ENCODE measurements at places on chromosomes 12 and 14.

- DNase-seq = no peak
Measured at GRCh38 chr12:53776872-53777271, 25.1 kb upstream of the CISTR start.

- DNase-seq = no peak
Measured at GRCh38 chr12:108193917-108194316, 64.8 kb downstream of the WSCD2 start.

GRCh38 chr14:89089330-89089729 lies 264.9 kb downstream of the TTC8 start:
- DNase-seq = no peak

GRCh38 chr12:109930028-109930800 lies 30.1 kb downstream of the TCHP start:
- DNase-seq = no peak

GRCh38 chr14:42884100-42884499 lies 1277.4 kb downstream of the LRFN5 start:
- peak; percentile 53 for DNase-seq

GRCh38 chr14:59274991-59275391 lies 86.5 kb downstream of the DAAM1 start:
- no peak for DNase-seq

DNA sequence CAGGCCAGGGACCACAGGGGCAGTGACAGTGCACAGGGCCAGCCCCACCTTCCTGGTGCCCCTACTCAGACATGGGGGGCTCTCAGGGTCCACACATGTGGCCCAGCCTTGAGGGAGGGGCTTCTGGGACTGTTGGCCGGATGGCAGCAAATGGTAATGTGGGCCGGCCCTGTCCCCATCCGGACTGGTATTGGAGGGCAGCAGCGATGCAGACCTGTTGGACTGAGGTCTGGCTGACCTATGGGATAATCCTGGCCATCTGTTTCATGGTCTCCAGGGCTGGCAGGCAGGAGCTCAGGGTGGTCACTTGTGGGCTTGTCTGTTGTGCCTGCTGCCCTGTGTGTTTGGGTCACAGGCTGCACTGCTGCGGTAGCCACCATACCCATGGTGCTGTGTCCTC lies 387.5 kb downstream of the TMEM121 start:
- no peak for DNase-seq

- DNase-seq = no peak
Measured at GRCh38 chr12:123531091-123531490, 2.4 kb downstream of the RILPL1 start.

DNA sequence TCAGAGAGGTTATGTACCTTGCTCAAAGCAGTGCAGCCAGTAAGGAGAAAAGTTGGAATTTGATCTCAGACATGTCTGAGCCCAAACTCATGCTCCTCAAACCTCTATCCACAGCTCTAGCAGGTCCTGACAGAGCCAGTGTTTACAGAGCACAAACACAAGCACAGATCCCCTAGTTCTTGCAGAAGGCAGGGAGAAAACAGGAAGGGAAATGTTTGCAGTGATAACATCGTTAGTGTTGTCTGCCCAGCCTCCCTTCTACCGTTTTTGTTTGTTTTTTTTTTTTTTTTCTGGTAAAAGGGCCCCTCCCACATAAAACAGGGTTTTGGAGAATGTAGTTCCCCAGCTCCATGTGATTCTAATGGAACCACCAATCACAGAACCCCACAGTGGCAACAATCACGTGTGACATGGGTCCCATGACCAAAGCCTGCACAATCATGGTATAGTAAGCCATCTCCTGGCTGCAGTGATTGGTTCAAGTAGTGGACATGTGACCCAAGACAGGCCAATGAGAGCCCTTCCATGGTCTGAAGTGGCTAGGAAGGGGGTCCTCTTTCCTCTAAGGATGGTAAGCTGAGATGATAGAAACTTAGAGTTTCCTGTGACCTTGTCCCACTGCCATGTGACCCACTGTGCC lies 513.4 kb downstream of the MED13L start:
- peak; percentile 88 for DNase-seq

DNA sequence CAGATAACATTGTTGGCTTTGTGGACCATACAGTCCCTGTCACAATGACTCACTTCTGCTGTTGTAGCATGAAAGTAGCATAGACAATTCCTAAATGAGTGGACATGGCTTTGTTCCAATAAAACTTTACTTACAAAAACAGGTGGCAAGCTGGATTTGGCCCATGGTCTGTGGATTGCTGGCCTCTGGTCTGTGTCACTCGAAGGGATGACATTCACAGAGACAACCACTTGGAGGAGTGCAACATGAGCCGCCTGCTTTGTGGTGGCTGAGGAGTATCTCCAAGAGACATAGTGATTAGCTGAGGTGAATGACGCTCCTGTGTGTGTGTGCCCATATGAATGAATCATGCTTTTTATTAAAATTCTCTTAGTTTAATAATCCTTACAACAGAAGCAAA lies 81.3 kb upstream of the NRXN3 start:
- DNase-seq = no peak

DNA sequence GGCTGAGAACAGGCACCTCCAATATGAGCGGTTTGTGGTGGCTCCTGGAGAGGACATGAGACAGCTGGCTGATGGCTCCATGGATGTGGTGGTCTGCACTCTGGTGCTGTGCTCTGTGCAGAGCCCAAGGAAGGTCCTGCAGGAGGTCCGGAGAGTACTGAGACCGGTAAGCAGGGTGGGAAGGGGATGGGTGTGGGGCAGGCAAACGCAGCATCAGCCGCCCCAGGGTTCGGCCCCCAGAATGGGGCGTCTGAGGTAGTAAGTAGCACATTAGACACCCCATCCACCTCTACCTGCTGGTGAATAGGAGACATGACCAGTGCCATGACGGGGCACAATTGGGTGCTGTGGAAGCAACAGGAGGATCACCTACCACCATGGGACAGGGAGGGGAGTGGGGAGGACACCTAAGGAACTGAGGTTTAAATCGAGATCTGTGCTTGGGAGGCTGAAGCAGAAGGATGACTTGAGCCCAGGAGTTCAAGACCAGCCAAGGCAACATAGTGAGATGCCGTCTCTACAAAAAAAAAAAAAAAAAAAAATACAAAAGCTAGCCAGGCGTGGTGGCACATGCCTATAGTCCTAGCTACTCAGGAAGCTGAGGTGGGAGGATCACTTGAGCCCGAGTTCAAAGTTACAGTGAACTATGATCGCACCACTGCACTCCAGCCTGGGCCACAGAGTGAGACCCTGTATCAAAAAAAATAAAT lies 25.5 kb downstream of the ITGA7 start:
- DNase-seq = no peak

DNA sequence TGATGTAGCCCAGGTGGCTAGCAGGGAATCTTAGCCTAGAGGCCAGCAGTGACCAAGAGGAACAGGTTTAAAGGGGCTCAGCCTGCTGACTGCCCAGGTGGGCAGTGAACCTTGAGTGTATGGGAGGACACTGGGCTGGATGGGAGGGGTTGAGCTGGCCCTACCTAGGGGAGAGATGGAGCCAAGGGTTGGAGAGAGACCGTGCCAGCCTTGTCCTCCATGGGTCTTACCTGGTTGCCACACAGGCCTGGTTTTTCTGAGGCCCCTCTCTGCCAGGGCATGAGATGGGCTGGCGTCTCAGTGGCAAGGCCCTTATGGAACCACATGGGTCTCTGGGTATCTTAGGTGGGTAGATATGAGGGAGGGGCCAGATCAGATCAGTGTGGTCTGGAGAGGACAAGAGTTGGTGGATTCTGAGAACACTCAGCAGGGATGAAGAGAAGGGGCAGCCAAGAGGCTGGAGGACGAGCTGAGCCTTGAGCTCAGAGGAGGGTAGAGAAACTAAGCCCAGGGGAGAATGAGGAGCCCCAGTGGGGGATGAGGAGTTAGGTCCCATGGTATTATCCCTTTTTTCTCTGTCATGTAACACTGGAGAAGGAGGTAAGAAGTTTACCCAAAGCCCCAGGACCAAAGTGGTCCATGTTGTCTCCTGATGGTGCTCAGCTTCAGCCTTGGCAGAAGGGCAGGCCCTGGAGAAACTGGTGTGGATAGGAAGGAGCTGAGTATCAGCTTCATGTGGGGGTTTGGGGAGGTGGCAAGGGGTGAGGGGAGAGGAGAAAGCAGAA lies 3.7 kb downstream of the GZMB start:
- DNase-seq = no peak

GRCh38 chr12:3468329-3468728 lies 22.7 kb upstream of the PRMT8 start:
- no peak for DNase-seq

DNA sequence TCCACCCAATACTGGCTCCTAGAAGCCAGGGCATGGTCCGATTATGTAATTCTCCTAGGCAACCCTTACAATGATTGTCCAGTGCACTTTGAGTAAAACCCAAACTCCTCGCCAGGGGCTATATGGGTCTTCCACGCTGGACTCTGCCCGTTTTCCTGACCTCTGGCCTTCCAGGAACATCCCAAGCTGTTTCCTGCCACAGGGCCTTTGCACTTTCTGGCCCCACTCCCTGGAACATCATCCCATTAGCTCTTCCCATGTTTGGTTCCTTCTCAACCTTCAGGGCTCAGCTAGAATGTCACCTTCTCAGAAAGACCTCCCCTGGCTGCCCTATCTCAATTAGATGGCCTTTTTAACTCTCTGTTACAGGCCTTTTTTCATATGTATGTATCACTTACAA lies 85.4 kb downstream of the IRF2BPL start:
- DNase-seq = no peak

DNA sequence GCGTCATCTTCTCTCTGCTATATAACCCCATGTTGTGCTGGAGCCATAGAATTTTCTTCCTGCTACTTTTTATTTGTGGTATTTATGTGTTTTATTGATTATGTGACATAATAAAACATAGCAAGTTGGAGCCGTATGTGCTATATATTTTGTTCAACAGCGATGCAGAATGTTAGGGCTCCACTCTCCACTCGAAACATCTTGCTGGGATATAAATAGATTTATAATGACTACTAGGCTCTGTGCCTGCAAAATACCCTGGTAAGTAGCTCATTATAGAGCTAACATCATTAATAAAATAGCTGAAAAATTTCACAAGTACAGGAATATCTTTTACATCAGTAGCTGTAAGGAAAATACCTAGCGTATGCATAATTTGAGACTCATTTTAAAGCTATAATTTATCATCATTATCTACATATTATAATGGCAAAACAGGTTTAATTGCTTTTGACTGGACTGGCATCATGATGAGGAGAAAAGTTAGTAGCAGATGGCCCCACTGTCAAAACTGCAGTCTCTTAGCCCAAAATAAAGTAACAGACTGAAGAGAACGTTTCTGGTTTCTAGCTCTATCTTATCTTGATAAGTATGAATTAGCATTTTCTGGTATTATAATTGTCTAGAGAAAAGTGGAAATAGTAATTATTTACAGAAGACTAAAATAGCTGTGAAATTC lies 263.0 kb downstream of the NEDD1 start:
- no peak for DNase-seq

GRCh38 chr12:93682846-93683261 lies 5.7 kb downstream of the CRADD start:
- no peak for DNase-seq

- DNase-seq = no peak
Measured at GRCh38 chr14:104432611-104433231, 146.8 kb upstream of the C14orf180 start.

- DNase-seq = no peak
Measured at GRCh38 chr12:4242595-4242994, 31.0 kb upstream of the CCND2 start.

DNA sequence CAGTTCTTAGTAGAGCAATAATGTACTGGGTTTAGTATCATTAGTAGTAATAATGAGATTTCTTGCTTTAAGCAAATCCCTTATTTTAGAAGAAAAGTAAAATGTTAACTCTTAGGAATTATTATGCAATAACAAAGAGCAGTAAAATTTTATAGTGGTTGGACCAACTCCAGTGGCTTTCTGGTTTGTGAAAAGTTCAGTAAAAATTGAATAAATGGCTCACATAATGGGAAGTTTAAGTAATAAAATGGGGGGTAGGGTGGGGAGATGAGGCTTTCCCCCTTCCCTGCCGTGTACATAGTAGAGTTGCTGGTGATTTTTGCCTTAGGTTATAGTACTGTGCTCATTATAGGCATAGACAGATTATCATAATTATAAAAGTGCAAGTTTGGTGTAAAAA lies 250.5 kb upstream of the ATP2B1 start:
- DNase-seq = no peak

DNA sequence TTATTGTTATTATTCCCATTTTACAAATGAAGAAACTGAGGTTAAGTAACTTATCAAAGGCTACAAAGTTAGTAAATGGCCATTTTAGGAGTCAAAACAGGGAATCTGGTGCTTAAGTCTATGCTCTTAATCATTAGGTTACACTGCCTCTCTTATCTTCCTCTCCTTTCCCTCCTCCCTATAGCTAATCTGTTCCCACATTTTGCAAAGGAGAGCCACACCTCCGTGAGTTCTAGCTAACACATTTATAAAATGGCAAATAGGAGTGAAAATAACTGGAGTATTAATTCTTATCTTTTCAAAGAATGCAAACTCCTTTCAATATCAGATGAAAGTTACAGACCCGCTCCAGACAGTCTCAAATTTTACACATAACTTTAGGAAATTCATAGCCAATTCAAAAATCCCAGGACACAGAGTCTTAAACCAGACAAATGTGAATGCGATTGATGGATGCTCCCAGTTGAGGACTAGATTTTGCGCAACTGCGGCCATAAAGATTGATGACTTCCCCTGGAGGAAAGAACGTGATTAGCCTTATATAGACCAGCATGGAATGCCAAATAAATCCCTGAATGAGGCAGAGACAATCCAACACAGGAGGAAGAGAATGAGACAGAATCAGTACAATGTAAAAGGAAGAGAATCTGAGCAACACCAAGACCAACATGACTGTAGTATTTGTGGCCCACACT lies 225.0 kb upstream of the ARID2 start:
- no peak for DNase-seq

DNA sequence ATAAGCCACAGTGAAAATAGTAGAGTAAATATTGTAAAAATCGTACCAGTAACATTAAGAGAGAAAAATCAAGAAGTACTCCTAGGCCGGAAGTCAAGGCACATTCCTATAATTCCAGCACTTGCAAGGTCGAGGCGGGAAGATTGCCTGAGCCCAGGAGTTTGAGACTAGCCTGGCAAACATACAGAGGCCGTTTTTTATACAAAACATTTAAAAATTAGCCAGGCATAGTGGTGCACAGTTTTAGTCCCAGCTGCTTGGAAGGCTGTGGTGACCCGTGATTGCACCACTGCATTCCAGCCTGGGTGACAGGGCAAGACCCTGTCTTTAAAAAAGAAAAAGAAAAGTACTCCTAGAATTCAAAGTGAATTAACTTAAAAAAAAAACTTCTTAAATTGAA lies 341.8 kb downstream of the C12orf50 start:
- no peak for DNase-seq

GRCh38 chr12:31765931-31766330 lies 37.1 kb upstream of the AMN1 start:
- DNase-seq = no peak

DNA sequence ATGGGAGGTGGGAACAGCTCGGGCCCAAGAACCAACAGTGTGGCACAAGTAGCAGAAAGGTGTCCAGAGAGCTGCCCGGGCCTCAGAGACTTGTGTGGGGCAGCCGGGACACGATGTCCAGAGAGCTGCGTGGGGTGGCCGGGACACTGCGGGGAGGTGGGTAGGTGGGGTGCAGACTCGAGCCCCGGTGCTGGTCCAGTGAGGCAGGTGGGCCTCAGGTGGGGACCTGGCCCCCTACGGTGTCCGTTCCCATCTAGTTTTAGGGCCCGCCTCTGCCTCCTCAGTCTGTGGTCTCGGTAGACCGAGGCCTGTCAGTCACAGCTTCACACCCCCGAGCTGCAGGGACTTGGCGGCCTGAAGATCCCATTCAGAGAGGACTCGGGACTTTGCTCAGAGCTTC lies 6.3 kb upstream of the FBRSL1 start:
- DNase-seq = no peak

- DNase-seq = no peak
Measured at GRCh38 chr12:105453316-105453715, 122.8 kb downstream of the C12orf75 start.

- DNase-seq = no peak
Measured at GRCh38 chr12:27975222-27976136, 2.9 kb upstream of the PTHLH start.
